Activated T-helper 2 cell treated with anti-CD3 and anti-CD28 coated beads, Interferon-gamma antibody, Interleukin-2, Interleukin-4, amounts not matched to agents 10 μg/mL and 5 μg/mL and 100 μg/mL, durations not matched to agents 14 hours and 24 hours and 36 hours (primary cell): ENCODE measurements at places on chromosomes 4 and X.

- H3K27ac ChIP-seq, result no peak overlapping the region
- no peak for DNase-seq
- H3K4me3 ChIP-seq, result no peak overlapping the region
- H3K36me3 ChIP-seq, result no peaks in the 10 kb centered on the region
- no peaks in the 10 kb centered on the region for H3K27me3 ChIP-seq
These were observed 40.5 kb upstream of the NRK start for GRCh38 chrX:105781804-105782203.

DNA sequence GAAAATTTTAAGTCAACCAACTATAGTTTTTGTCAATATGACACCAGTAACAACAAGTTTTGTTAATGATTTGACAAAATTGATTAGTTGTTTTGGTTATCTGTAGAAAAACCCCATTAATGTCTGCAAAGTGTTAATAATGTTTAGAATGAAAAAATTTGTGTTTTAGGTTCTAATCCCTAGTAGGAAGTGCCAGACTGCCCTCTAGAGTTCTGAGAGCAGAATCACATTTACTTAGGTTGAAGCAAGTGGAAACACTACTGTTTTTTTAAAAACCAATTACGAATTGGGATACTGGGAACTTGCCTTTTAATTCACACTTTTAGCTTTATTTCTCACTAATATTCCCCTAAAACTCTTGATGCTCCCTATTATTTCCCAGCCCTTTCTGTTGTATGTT is 101.1 kb upstream of the CYLC1 start:
- H3K4me3 ChIP-seq, result no peak overlapping the region
- DNase-seq, result no peak
- no peaks in the 10 kb centered on the region for H3K27me3 ChIP-seq
- H3K4me1 ChIP-seq, result no peaks in the 10 kb centered on the region
- H3K36me3 ChIP-seq, result no peaks in the 10 kb centered on the region

GRCh38 chrX:37755025-37755424 is 24.8 kb upstream of the CYBB start:
- no peak overlapping the region for H3K4me3 ChIP-seq
- no peak overlapping the region for H3K27ac ChIP-seq
- peak; percentile 21 for DNase-seq
- H3K27me3 ChIP-seq, result no peaks in the 10 kb centered on the region

- H3K4me1 ChIP-seq, result peaks cover 3% of the 10 kb centered on the region
- no peaks in the 10 kb centered on the region for H3K36me3 ChIP-seq
- H3K4me3 ChIP-seq, result no peak overlapping the region
- no peak overlapping the region for H3K27ac ChIP-seq
- no peak for DNase-seq
- peaks cover 3% of the 10 kb centered on the region for H3K27me3 ChIP-seq
These were observed 16.9 kb downstream of the CYBB start for GRCh38 chrX:37796805-37797204.

DNA sequence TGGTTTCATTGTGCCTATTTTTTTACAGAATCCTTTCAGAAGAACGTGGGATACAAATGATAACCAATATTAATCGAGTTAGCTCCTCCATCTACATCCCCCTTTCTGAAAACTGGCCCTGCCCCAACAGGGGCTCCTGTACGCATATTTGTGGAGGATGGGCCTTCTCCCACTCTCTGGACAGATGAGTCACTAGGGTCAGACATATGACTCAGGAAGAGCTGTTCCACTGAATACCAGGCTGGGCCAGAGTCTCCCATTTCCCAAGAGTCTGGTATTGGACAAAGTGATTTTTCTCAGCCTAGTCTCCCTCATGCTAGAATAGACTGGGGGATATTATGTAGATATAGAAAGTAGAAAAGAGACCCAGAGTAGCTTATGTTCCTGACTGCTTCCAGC is 142.4 kb downstream of the TSPAN5 start:
- H3K27me3 ChIP-seq, result no peaks in the 10 kb centered on the region
- H3K27ac ChIP-seq, result peak overlapping the region; percentile 44
- H3K4me3 ChIP-seq, result no peak overlapping the region
- H3K36me3 ChIP-seq, result peaks cover 12% of the 10 kb centered on the region
- H3K4me1 ChIP-seq, result peaks cover 71% of the 10 kb centered on the region
- DNase-seq, result no peak

DNA sequence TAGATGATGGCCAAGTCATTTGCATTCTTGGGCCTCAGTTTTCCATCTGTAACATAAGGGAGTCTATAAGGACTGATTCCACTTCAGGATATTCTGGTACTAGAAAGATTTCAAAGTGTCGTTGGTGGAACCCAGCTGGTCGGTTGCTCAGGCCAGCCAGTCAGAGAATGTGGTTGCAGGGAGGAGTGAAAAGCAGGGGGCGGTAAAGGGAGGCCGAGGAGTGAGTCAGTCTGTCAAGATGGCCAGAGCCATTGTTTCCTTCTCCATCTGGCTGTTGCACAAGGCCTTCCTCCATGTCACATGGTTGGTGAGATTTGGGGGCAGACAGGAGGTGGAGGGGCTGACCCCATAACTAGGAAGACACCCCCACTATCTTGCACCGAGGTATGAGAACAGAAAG is 38.2 kb downstream of the STARD8 start:
- DNase-seq, result no peak
- H3K27ac ChIP-seq, result peak overlapping the region; percentile 85
- peaks cover 28% of the 10 kb centered on the region for H3K4me1 ChIP-seq
- no peaks in the 10 kb centered on the region for H3K27me3 ChIP-seq
- peak overlapping the region; percentile 75 for H3K4me3 ChIP-seq
- H3K36me3 ChIP-seq, result no peaks in the 10 kb centered on the region

DNA sequence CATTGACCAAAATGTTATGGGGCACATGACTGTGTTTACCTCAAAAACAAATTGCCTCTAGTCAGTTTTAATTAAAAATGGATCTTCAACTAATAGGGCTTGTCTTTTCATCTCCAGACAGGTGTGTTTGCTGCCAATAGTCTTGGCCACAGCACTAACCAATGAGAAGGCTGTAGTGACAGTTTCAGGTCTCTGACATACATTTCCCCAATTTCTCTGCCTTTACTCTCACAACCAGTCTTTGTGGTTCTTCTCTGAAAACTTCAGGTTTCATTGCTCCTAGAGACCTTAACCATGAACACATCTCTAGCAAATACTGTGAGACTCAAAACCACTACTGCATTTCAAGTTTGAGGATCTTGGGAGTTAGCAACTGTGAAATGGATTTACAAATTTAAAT is 3.5 kb upstream of the EDNRA start:
- no peaks in the 10 kb centered on the region for H3K36me3 ChIP-seq
- peaks cover 27% of the 10 kb centered on the region for H3K27me3 ChIP-seq
- H3K27ac ChIP-seq, result no peak overlapping the region

DNA sequence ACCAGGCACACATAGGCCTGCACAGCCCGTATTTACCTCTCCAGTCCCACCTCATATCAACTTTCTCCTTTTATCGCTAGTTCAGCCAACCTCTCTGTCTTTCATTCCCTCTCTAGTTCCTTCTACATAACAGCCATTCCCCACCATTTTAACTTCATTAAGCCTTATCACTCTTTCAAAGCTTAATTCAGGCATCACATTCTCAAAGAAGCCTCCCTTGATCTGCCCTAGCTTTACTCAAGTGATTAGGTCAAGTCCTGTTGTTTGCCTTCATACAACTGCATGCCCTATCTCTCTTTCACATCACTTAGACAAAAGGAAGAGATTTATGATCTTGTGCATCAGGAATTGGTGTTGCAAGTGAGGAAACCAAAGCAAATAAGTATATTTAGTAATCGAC is 74.2 kb downstream of the ALPK1 start:
- no peaks in the 10 kb centered on the region for H3K36me3 ChIP-seq
- H3K4me1 ChIP-seq, result no peaks in the 10 kb centered on the region
- no peak for DNase-seq
- H3K27ac ChIP-seq, result no peak overlapping the region
- H3K27me3 ChIP-seq, result no peaks in the 10 kb centered on the region
- no peak overlapping the region for H3K4me3 ChIP-seq

DNA sequence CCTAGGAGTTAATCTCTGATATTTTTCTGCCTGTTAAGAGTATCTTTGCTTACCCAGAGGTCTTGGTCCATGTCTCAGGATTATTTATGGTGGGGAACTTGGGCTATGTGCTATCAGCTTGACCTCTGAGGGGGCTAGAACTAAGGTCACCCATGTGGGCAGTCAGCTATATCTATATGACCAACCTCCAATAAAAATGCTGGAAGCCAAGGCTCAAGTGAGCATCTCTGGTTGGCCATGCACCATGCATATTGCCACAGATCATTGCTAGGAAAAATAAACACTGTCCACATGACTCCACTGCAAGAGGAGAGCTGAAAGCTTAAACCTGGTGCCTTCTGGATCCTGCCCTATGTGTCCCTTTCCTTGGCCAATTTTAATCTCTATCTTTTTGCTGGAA is 196.5 kb upstream of the SLC7A11 start:
- no peaks in the 10 kb centered on the region for H3K27me3 ChIP-seq
- H3K4me1 ChIP-seq, result no peaks in the 10 kb centered on the region
- no peak overlapping the region for H3K4me3 ChIP-seq

- no peak overlapping the region for H3K27ac ChIP-seq
- no peak for DNase-seq
- no peak overlapping the region for H3K4me3 ChIP-seq
- no peaks in the 10 kb centered on the region for H3K27me3 ChIP-seq
- H3K36me3 ChIP-seq, result no peaks in the 10 kb centered on the region
These were observed 38.1 kb downstream of the FRG2 start for GRCh38 chr4:189988877-189989431.

DNA sequence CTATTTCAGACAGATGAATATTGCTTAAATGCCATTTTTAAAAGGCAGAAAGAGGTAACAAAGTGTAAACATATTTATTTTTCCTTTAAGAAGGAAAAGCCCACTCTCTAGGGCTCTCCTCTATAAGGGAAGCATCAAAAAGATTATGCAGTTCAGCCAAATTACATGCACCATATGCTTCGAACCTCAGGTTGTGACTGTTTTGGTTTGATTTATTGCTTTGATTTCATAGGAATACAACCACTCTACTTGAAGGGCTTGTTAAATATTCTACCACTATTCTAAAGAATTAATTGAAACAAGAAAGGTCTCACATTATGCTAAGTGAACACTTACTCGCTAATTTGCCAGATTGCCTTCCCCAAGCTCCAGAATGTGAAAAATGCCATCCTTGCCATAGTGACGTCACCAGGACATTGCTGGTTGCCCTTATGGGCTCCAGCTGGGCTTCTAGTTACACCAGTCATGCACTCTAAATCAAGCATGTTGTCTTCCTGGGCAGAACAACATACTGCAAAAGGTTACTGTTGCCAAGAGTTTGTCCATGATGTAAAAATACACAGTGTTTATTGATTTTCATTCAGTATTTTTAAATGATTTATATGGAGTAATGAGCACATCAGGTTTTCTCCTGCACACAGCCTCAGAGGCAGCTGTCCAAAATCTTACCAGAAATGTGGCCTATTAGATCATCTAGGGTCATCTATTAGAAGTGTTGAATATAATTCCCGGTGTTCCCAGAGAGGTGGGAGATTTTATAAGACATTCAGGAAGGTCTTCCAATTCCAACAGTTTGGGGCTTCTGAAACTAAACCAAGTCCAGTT is 164.4 kb upstream of the RAPGEF2 start:
- no peak overlapping the region for H3K4me3 ChIP-seq
- no peak for DNase-seq
- H3K27ac ChIP-seq, result no peak overlapping the region
- H3K27me3 ChIP-seq, result peaks cover 7% of the 10 kb centered on the region

DNA sequence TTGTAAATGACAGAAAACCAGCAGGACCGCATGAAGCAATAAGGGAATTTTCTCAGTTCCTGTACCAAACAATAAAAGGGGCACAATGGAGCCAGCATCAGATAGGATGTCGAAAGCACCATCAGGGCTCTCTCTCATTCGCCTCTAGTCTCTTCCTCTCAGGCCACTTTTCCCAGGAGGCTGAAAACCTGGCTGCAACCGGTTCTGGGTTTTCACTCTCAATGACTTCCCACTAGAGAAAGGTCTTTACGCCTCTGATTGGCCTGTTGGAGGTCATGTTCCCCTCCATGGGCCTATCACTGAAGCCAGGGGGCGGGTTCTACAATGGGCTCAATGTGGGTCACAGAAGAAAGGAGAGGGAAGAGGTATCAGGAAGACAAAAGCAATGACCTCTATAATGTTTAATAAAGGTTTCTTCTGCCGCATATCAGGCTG is 29.3 kb downstream of the ZNF827 start:
- peaks cover 15% of the 10 kb centered on the region for H3K4me1 ChIP-seq
- H3K4me3 ChIP-seq, result no peak overlapping the region
- no peak overlapping the region for H3K27ac ChIP-seq
- DNase-seq, result no peak
- no peaks in the 10 kb centered on the region for H3K27me3 ChIP-seq
- peaks cover 18% of the 10 kb centered on the region for H3K36me3 ChIP-seq

GRCh38 chr4:125728568-125728967 is 413.8 kb downstream of the FAT4 start:
- H3K36me3 ChIP-seq, result no peaks in the 10 kb centered on the region
- no peaks in the 10 kb centered on the region for H3K4me1 ChIP-seq
- no peak for DNase-seq
- H3K4me3 ChIP-seq, result no peak overlapping the region

DNA sequence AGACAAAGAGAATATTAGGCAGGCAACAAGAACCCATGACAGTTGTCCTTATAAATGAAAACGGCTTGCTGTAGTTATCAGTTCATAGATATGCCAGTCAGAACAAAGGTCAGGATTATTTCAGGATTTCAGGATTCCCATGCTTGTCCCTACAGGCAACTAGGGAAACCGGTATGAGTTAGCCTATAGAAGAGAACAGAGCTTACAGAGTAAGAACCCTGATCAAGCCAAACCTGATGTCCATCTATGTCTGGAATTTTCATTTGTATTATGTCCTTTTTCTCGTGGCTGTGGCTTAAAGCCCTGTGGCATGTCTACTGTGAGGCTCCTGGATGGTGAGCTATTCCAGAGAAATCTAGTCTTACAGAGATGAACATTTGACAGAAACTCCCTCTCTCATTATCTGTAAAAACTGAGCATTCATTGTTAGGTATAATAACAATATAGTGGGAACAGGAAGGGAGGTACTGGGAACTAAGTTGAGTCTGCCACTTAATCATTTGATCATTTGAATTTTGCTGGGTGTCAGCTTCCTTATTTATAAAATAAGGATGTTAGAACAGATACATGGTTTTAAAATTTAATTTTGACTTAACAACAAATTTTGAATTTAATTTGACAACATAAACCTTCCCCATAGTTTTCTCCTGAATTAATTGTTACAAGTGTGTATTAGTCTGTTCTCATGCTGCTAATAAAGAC is 129.5 kb upstream of the KLF3 start:
- peaks cover 2% of the 10 kb centered on the region for H3K36me3 ChIP-seq
- no peak overlapping the region for H3K4me3 ChIP-seq
- H3K27ac ChIP-seq, result no peak overlapping the region
- H3K27me3 ChIP-seq, result peaks cover 16% of the 10 kb centered on the region
- H3K4me1 ChIP-seq, result peaks cover 9% of the 10 kb centered on the region
- no peak for DNase-seq

DNA sequence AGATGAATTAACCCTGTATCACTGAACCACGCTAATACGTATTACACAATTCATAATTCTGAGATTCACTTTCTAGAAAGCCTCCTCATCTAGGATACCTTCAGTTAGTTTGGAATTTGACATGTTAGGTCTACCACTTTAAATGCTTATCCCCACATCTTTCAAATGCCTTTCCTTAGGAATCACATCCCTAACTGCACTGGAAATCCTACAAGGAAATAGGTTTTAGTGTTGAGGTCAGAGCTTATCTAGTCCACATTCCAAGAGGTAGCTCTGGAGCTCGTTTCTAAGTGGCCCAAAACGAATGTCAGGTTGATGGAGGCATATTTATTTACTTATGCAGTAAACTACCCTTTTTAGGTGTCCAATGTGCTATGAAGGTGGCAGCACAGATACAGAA is 18.0 kb downstream of the PDHA1 start:
- no peaks in the 10 kb centered on the region for H3K4me1 ChIP-seq
- H3K4me3 ChIP-seq, result no peak overlapping the region
- no peak overlapping the region for H3K27ac ChIP-seq

GRCh38 chr4:89108091-89108490 is 3.2 kb upstream of the TIGD2 start:
- H3K27me3 ChIP-seq, result peaks cover 24% of the 10 kb centered on the region
- H3K4me1 ChIP-seq, result peaks cover 17% of the 10 kb centered on the region
- no peak for DNase-seq
- peaks cover 10% of the 10 kb centered on the region for H3K36me3 ChIP-seq
- H3K27ac ChIP-seq, result no peak overlapping the region
